Stimulated activated naive CD4-positive, alpha-beta T cell treated with Interleukin-2 at 50 U/mL for 16 hours (primary cell): ENCODE measurements at places on chromosomes 7 and 10.

GRCh38 chr7:12540850-12541249 lies 29.7 kb upstream of the SCIN start:
- DNase-seq, result no peak

DNA sequence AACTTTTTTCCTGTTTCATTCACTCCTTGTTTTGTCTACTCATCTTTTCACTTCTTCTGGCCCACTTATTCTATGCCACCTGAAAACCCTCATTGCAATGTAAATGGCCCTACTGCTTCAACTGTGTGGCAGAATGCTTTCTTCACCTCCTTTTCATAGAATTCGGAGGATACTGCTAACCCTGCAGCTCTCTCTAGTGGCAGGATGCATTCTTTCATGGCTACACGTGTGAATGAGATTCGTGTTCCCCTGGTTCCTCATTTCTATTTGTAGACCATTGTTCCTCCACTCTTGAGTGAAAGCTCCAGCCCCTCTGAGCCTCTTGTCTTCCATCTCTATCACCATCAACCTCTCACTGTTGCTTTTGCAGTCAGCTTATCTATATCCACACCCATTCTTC lies 20.9 kb upstream of the CYP26C1 start:
- no peak for DNase-seq

GRCh38 chr10:51986516-51986915 lies 287.1 kb upstream of the CSTF2T start:
- DNase-seq, result no peak

DNA sequence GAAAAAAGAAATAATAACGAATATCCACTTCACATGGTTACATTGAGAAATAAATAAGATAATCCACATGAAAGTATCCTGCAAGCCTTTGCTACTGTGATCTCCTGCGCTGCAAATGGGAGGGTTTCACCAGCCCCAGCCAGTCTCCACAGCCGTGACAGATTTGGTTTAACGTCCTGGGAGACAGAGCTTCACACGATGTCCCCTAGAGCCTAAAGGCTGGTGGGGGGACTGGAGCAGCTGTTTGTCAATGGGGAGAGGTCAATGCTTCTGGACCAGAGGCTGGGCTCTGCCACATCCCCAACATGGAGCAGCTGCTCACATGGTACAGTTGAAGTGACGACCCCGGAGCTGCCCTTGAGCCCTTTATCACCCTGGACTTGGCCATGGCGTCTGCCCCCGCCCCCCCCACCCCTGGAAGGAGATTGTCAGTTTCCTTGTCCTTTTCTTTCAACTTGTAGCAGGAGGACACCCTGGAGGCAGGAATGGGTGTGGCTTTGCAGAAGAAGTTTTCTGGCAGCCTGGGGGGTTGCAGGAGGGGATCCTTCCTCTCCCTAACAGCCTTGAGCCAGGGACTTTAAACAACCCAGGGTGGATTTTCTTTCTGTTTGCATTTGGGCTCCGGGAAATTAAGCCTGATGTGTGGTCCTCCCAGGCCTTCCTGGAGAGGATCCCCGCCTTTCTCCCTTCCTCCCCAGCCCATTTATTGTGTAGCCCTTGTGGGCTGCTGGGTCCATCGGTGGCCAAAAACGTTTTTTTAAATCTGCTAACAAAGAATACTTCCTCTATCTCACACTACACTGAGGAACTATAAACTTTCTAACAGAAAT lies 37.0 kb upstream of the MXI1 start:
- DNase-seq, result no peak

- no peak for DNase-seq
Measured at GRCh38 chr10:77718957-77719356, 81.3 kb upstream of the KCNMA1 start.

DNA sequence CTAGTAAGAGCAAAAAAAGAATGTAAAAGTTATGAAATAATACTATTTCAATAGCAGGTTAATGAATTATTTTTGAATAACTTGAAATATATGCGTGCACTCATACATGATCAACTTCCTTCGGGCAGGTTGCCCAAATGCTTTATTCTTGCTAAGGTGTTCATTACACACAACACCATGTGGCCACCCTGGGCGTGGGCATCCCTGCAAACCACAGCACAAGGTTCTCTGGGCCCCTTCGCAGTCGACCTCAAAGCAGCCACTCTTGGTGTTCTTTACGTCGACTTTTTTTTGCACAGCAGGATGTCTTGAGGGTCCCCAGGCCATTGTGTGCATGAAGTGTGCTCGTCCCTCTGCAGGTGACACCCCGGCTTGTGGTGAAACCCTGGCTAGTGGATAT lies 300.7 kb upstream of the PITRM1 start:
- no peak for DNase-seq

GRCh38 chr7:80018941-80019808 lies 115.5 kb upstream of the GNAI1 start:
- no peak for DNase-seq

DNA sequence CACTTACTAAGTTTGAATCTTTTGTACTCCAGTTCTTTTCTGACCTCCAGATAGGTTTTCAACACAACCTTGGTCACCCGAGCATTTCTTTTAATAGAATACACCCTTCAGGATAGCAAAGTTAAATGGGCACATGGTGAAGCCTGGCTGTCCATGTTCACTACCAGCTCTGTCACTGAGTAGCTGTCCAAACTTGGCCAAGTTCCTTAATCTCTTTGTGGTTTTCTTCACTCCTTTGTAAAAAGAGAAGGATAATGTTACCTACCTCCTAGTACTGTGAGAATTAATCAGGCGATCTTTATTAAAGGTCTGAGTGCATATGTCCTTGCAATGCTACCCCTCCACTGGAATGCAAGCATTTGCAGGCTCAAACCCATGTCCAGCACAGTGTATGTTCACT lies 128.1 kb upstream of the PTPRZ1 start:
- DNase-seq, result no peak

- DNase-seq, result no peak
Measured at GRCh38 chr7:113684165-113684564, 234.6 kb downstream of the PPP1R3A start.

DNA sequence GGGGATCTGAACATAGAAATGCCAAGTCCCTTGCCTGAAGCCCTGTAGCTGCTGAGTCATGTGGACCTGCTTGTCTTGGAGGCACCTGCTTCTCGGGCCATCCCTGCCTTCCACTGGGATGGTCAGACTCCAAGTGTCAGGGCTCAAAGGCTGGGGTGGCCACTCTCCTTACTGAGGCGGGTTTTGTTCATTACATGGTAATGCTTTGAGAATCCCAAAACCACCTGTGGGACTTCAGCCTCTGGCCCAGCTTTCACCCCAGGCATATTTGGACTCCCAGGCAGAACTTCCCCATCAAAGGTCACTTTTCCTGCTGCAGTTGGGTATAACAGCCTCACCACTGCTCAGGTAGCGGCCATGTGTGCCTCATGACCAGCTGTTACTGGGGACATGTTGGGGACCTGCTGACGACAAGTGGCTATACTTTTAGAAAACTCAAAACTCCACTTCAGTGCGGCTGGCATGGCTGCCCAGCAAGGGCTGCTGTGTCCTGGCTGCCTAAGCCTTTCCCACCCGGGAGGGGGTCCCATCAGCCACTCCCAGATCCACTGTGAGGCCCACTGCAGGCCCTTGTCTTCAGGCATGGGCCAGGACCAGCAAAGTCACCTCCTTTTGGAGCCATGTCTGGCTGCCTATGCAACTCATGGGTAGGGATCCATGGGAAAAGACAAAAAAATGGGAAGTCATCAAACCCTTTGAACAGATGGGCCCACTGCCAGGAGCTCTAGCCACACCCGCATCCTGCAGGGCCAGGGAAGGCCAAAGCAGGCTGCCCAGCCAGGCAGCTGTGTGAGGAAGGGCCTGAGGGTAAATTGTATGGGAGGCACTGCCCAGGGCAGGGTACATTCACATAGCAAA lies 96.7 kb downstream of the ARHGAP22 start:
- DNase-seq, result no peak

DNA sequence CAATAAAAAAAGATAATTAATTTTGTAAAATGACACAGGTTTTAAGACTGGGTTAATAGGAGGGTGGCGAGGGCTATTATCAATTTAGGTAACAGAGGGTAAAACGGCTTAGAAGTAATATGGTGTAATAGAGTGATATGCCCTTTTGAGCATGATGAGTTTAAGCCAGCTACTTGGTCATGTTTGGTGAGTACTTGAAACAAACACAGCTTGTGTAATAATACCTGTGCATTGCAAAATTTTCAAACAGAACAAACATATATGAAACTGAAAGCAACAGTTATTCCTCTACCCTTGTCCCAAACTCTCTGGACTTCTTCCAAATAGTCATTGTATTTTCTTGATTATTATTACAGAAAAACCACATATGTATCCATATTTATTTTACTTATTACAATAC lies 241.7 kb downstream of the MAGI2 start:
- no peak for DNase-seq

GRCh38 chr7:83038787-83039186 lies 123.9 kb downstream of the PCLO start:
- no peak for DNase-seq

- DNase-seq, result no peak
Measured at GRCh38 chr7:51253157-51253556, 63.5 kb downstream of the COBL start.

GRCh38 chr7:24913801-24914464 lies 66.0 kb downstream of the OSBPL3 start:
- no peak for DNase-seq

GRCh38 chr7:27111751-27112277 lies 9.3 kb upstream of the HOXA2 start:
- no peak for DNase-seq

GRCh38 chr7:105617280-105618015 lies 36.2 kb upstream of the EFCAB10 start:
- no peak for DNase-seq

DNA sequence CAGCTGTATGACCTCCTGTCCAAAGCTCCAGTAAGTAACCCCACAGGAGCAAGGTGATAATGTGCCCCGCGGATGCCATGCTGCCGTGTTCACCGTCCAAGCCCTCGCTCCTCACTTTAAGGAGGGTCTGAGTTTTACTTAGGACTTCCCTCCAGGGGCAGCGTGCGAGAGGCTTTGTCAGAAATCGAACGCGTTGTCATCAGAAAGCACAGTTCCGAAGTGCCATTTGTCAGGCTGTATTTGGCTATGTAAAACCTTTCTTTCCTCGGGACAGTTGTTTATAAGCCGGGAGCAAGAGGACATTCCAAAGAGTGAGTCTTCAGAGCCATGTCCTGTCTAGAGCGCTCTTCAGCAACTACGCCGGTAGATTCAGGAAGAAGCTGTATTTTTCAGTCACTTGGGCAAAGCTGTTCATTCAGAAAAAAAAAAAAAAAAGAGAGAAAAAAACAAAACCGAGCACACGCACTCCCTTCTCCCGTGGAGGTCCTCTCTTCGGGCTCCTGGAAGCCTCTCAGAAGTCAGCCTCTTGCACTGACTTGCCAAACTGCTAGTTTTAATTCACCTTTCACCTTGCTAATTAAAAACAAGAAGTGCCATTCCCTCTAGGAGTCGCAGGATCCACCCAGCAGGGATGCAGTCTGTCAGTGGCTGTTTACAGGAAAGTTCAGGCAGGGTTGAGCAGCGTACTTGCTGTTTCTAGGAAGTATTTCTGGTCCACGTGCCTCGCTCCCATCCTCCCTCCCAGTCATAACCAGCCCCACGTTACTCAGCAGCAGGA lies at the start of gene SEMA3E:
Gene SEMA3E, minus strand, starts transcription at position 676 of the 778 bp plus-strand sequence.
- no peak for DNase-seq

- no peak for DNase-seq
Measured at GRCh38 chr10:118501637-118502440, 93.6 kb downstream of the PRLHR start.

- no peak for DNase-seq
Measured at GRCh38 chr10:47101807-47102206, 190.6 kb downstream of the PTPN20 start.

- DNase-seq, result no peak
Measured at GRCh38 chr7:55073051-55073511, 54.3 kb downstream of the EGFR start.

GRCh38 chr10:26215935-26216584 lies 514 bp upstream of the GAD2 start:
- no peak for DNase-seq

- DNase-seq, result no peak
Measured at GRCh38 chr7:76000566-76000965, 6.2 kb upstream of the TMEM120A start.

- no peak for DNase-seq
Measured at GRCh38 chr7:78490524-78490923, 692.0 kb downstream of the PHTF2 start.

DNA sequence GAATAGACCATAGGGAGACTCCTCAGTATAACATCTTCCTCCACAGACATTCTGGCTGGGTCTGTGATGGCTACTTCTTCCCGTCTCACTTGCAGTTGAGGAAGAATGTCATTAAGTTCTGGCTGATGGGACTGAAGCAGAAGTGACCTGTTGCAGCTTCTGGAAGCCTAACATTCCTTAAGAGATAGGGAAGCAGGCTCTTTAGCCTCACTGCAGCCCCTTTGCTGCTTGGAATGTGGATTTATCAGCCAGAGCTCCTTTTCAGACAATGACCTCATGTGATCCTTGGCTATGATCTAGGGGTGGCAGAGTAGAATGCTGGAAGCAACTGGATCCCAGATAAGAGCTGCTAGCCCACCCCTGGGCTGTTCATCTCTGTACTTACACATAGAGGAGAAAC lies 142.5 kb downstream of the RNF216 start:
- DNase-seq, result no peak

- DNase-seq, result no peak
Measured at GRCh38 chr7:24715661-24716479, 41.4 kb downstream of the GSDME start.

GRCh38 chr10:33073641-33074415 lies 115.8 kb upstream of the ITGB1 start:
- no peak for DNase-seq

DNA sequence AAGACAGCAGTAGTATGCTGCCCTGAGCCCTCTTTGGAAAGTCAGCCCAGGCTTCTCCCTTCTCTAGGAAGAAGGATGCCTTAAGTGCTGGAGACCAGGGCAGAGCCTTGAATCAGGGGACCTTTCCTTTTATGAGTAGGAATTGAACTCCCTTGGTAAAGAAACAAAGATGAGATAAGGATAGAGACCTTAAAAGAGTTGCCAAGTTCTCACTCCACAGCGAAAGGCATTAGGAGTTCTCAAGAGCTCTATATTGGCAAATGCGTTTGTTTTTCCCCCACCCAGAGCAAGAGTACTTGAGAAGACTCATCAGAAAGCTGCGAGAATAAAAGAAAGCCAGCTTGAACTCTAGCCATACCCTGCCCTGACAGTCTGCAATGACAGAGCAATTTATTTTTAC lies 72.9 kb upstream of the OGDHL start:
- DNase-seq, result no peak

GRCh38 chr10:106576534-106576933 lies 588.0 kb downstream of the SORCS1 start:
- no peak for DNase-seq

GRCh38 chr7:139212133-139212532 lies 18.9 kb upstream of the UBN2 start:
- DNase-seq, result no peak
